Fibroblast of upper back skin (primary cell): ENCODE measurements at places on chromosomes 6 and 20.

GRCh38 chr6:160030103-160030502, 61.2 kb downstream of the IGF2R start:
- peak; percentile 97 for DNase-seq

DNA sequence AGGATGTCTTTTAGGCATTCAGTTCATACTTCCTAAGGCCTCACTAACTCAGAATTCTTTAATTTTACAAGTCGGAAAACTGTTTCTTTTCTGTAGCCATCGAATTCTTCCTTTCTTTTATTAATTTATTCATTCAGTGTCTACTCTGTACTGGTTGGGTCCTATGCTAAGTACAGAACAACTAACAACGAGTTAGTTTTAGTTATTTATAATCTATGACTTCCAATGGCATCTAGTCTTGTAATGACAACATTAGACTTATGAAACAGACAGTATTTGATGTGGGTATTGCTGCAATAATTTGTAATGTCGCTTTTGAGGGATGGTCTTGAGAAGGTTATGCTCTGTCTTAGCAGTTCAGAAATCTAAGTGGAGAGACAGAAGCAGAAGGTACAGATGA, 55.3 kb upstream of the TINAG start:
- no peak for DNase-seq

GRCh38 chr6:90478278-90478677, 108.6 kb downstream of the MAP3K7 start:
- DNase-seq: no peak

GRCh38 chr6:166439366-166440091, 56.8 kb upstream of the MPC1 start:
- no peak for DNase-seq

GRCh38 chr20:57162362-57162652, 104.1 kb downstream of the BMP7 start:
- no peak for DNase-seq
